ENCODE measurements at places on chromosomes 4 and X. TPM values are rescaled to one million over a fixed set of nuclear protein-coding genes. Genes with fewer than 3 reads are reported as not detected.
A peak's percentile ranks its signal among the peaks of the same experiment; 100 is the strongest.

DNA sequence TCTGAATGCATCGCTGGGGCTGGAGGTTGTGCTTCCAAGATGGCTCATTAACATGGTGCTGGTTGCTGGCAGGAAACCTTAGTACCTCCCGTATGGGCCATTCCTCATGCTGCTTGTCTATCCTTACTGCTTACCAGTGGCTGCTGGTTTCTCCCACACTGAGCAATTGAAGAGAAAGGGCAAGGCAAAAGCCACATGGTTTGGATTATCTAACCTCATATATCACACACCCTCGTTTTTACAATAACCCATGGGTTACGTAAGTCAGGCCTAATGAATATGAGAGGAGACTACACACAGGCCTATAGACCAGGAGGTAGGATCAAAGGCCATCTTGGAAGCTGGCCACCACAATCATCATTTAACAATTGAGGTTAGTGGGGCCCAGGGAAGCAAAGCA lies 141.8 kb upstream of the EDNRA start:
- DNase-seq = no peak

GRCh38 chrX:136766785-136767103 lies 14.0 kb downstream of the ARHGEF6 start:
- DNase-seq = no peak

DNA sequence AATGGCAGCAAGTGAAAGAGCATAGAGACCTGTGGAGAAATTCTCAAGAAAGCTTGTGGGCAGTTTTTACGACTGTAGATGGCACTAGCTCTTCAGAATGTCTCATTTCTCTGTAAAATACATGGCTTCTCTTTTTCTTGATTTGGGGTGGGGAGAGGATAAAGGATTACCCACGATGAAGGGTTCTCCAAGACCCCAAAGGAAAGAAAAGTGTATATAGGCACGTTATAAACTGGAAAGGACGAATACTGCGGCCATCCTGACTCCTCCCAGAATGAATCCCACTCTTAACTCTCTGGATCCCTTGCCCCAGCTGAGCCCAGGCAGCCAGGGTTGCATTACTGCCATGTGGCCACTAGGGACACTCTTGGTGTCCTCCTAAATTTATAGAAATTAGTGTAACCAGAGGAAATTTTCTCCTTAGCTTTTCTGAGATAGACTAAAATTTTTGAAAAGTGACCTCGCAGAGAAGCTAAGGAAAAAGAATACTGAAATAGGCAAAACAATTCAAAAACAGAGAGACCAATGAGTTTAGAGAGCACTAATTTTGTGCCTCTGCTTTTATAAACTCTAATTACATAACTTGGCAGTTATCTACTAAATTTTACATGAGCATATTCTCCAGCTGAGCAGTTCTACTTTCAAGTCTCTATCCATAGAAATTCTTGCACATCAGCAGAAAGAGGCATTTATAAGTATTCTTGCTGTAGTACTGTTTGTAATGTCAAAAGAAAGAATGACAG lies 37.8 kb upstream of the PCDH19 start:
- peak; percentile 26 for DNase-seq

DNA sequence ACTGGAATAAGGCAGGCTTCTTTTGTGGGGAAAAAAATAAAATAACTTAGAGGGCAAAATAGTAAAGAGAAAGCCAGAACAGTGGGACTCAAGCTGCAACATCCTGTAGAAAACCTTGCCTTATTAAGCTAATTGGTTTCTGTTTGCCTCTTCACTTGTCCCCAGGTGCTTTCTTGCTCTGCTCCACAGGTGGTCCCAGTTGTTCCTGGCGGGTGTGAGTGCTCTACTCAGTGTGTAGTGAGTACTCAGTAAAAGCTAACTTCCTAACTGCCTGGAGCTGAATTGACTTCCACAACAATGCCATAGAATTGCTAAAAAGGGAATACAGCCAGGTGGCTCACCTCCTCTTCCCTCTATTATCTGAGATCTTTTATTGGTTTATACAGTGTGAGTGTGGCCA lies 930.2 kb downstream of the C4orf33 start:
- DNase-seq = no peak

DNA sequence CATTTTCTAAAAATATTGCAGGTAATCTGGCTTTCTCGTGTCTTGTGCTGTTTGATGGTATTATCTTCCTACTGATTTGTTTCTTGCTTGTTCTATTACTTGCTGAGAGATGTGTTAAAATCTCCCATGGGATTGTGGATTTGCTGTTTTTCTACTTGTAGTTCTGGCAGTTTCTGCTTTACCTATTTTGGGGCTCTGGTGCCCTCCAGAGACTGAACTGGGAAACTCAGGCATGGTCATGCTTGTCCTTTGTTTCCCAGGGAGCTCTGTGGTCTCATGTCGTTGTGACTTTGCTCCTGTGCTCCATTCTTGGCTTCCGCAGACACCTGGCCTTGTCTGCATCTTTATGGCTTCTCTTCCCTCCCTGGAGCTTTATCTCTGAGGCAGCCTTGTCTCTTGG lies 39.5 kb downstream of the NSD2 start:
- DNase-seq = peak; percentile 34

DNA sequence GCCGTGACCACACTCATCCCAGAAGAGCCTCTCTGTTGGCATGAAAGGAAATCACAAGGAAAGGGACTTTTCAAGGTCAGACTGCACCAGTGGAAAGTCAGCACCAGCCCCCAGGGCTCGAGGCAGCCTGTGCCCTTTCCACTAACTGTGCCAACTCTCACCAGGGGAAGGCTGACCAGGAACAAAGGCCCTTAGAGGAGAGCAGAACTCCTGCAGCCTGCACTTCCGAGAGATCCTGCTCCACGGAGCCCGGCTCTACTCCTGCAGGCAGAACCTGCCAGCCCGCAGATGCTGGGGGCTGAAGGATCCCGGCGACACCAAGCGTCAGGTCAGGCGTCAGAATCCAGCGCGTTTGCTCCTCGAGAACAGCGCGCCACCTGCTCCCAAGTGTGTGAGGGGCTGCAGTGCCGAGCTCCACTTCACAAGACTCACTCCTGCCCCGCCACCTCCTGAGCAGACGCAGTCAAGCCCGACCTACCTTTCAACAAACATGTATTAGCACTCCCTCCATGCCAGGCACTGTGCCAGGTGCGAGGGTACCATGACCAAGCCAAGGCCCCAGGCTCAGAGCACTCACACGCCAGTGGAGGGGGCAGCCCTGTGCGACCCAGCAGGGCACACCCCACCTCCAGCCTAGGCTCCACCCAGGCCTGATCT lies 13.6 kb upstream of the HELT start:
- no peak for DNase-seq

- DNase-seq = no peak
These were observed 51.7 kb upstream of the GPM6B start for GRCh38 chrX:13868591-13868990.

- no peak for DNase-seq
These were observed 376.2 kb downstream of the PCDH18 start for GRCh38 chr4:137156054-137156453.

DNA sequence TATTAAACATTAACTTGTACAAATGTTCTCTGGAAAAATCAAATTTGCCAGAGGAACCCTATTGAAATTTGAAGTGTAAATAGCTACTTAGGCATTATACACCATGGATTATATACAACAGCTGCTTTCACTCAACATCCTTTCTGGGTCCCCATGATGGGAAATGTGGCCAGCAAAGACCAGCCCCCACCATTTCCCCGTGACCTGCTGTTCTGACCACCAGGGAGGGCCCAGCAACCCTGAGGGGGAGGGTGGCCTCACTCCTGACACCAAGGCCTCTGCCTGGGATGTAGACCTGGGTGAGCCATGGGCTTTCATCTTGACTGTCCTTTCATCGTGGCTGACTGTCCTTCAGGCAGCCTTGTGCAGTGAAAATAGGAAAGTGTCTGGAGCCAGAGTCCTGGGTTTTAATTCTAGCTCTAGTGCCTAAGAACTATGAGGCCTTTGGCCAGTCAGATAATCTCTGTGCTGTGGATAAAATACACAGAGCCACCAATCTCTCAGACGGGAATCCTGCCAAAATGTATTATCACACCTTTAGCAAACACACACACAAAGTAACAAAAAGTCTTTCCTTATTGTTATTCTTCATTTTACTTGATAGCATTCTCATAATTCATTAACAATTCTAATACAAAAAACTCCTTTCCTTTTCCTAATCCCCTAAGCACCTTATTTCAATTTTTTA lies 45.1 kb downstream of the NR3C2 start:
- DNase-seq = no peak

DNA sequence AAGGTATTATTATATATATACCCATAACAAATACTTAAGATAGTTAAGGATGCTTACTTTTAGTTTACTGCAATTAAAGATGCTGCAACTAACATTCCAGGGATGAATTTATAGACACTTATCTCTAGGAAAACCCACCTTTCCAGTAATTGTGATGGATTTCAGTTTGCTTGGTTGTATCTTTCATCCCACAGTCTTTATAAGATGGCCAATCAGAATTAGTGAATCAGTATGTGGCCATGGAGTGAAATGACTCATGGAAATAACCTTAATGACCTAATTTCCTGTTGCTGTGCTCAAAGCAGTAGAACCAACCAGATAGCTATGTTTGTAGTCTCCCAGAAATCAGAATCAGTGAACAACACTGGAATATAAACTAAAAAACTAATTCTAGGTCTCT lies 26.4 kb downstream of the MOSPD2 start:
- peak; percentile 82 for DNase-seq

- DNase-seq = no peak
These were observed 116.2 kb downstream of the CBR4 start for GRCh38 chr4:168893807-168894206.

DNA sequence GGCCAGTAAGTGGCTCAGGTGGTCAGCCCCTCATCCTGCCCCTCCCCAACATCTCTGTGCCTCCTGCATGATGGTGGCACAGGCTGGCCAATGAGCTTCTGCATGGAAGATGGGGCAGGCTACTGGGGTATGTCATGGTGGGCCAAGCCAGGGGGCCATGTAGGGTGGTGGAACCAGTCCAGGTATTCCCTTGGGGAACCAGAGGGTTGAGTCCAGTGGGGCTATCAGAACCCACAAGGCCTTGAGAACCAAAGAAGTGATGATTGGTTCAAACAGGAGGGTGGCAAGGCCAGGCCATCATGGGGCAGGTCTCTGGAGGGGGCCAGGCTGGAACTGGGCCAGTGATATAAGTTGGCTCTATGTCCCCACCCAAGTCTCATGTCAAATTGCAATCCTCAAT lies 18.8 kb upstream of the PPP2R2C start:
- DNase-seq = no peak

GRCh38 chrX:20053537-20053936 lies 62.7 kb upstream of the BCLAF3 start:
- no peak for DNase-seq

DNA sequence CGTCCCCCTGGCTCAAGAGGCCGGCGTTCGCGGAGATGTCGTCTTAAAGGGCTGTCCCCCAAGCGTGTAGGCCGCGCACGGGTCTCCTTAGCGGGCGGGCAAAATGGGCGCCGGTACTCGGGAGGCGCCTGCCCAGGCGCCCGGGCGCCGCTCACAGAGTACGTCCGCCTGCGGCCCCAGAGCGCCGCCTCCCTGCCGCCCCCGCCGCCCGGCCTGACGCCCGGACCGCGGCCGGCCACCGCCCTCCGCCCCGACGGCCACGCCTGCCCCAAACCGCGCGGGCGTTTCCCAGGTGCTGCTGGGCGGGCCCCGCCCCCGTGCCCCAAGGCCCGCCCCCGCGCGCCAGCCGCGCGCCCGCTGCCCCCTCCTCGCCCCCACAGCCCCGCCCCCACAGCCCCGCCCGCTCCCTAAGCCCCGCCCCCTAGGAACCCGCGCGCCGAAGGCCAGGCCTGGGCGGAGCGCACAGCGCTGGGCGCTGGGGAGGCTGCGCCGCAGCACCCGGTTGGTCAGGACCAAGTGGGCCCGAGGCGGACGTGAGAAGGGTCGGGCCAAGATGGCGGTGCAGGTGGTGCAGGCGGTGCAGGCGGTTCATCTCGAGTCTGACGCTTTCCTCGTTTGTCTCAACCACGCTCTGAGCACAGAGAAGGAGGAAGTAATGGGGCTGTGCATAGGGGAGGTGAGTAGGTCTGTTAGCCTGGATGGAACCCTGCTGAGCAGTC lies at the start of the genes BRCC3, CMC4 and MTCP1:
TSS of gene BRCC3 (plus strand) at position 534 of the 719 bp plus-strand sequence. CDS start at position 554, 20 bp downstream.
TSS of gene CMC4 (minus strand) at position 162 of the 719 bp plus-strand sequence. CDS start 7,113 bp downstream, outside the sequence.
TSS of gene MTCP1 (minus strand) at position 162 of the 719 bp plus-strand sequence. CDS start 5,126 bp downstream, outside the sequence.
- DNase-seq = peak; percentile 86

DNA sequence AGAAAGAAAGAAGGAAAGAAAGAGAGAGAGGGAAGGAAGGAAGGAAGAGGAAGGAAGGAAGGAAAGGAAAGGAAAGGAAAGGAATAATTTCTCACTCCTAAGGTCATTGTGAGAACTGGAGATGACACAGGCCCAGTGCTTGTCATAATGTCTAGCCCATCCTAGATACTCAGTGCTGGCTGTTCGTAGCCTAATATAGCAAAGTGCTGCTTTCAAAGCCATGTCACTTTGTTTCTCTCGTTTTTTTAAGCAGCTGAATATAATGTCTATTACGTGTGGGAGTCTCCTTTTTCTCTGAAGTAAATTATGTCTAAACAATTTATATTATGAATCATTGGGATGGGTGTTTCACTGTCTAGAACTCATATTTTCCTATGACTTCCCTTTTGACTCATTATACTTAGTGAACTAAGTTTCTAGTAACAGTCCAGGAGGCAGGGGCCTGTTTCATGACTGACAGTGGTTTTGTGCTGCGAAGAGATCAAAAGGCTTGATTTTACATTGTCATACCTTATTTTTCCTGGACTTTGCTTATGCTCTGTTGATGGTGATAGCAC lies 327.0 kb upstream of the ZFP42 start:
- no peak for DNase-seq

The P2RY4 gene
- total RNA-seq = not detected

The DCTD gene
- total RNA-seq = 73.2 TPM

The FAM156A gene
- total RNA-seq = 4.9 TPM

The NMU gene
- total RNA-seq = not detected

The ASB5 gene
- total RNA-seq = not detected

The AFM gene
- not detected for total RNA-seq

The GUCY1A1 gene
- total RNA-seq = 50.6 TPM

The MGAT4D gene
- total RNA-seq = not detected

Measured in dermis microvascular lymphatic vessel endothelial cell (primary cell).